ENCODE measurements at places on chromosomes 1 and 21.

GRCh38 chr1:203098445-203098844 lies 12.6 kb upstream of the MYOG start:
- no peak for DNase-seq

DNA sequence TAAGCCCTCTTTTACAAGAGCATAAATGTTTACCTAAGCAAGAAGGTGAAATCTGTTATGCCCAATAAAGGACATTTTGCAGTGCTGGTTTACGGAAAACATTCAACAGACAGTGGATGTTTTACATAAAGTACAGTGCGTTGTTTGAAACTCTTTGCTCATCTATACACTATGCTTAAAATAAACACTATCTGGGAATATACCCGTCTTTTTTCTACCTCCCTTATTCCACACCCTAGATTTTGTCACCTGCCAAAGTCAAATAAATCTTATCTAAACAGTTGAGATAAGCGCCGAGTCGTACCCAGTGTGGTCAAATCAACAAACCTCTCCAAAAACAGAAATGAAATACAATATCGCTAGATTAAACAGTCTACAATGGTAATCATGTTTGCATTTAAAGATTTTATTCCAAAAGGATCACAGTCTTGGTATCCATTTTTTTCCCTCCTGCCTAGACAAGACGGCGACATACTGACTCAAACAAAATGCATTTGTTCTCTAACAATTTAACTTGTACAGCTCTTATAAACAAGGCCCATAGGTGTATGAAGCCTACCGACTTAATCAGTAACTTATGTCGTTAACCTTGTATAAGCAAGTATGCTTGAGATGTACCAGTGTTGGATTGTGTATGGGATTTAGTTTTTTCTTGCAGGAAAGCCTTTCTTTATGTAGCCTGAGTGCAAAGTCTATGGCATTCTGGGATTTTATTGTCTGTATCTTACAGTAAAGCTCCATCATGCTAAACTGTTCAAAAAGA lies 189.1 kb downstream of the FMN2 start:
- DNase-seq = no peak

GRCh38 chr1:18256282-18257235 lies 149.0 kb downstream of the IGSF21 start:
- no peak for DNase-seq

DNA sequence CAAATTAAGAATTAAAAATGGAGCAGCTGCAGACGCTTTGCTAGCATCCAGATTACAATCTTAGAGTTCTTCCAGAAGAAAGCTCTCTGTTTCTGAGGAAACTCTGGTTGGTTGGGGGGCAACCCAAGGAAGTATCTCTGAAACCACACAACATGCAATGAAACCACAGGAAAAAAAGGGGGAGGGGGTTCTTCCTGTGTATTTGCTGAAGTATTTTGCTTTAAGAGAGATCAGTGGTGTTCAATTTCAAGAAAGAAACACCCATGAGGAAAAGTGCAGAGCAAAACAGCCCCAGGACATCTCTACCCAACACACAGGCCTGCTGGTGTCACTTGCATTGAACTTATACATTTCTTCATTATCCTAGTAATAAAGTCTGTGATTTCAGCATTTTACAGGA lies 19.7 kb upstream of the TIAM1 start:
- no peak for DNase-seq

GRCh38 chr1:225467193-225468020 lies 39.6 kb upstream of the LBR start:
- no peak for DNase-seq

GRCh38 chr1:55374801-55375616 lies 159.8 kb upstream of the USP24 start:
- no peak for DNase-seq

- DNase-seq = no peak
Observed at GRCh38 chr1:147177611-147178380, 5.5 kb upstream of the PRKAB2 start.

GRCh38 chr21:45613396-45613795 lies 30.1 kb upstream of the PCBP3 start:
- no peak for DNase-seq

Measured in fibroblast of skin of left biceps (primary cell).